ENCODE measurements at places on chromosomes 12 and 14. TPM values are rescaled to one million over a fixed set of nuclear protein-coding genes. Genes with fewer than 3 reads are reported as not detected.

Gene CLEC1B
- not detected for total RNA-seq

Gene ZNF268
- 19.6 TPM for total RNA-seq

Gene GLIPR1L1
- not detected for total RNA-seq

Gene ACSS3
- total RNA-seq = 26.8 TPM

Gene MMP19
- total RNA-seq = 9.7 TPM

Gene DLK1
- not detected for total RNA-seq

Gene GLIPR1L2
- 0.43 TPM for total RNA-seq

Gene FRS2
- 57.3 TPM for total RNA-seq

Gene NFE2
- total RNA-seq = 0.43 TPM

GRCh38 chr14:99289394-99290189 is 17.6 kb upstream of the BCL11B start:
- DNase-seq = no peak

DNA sequence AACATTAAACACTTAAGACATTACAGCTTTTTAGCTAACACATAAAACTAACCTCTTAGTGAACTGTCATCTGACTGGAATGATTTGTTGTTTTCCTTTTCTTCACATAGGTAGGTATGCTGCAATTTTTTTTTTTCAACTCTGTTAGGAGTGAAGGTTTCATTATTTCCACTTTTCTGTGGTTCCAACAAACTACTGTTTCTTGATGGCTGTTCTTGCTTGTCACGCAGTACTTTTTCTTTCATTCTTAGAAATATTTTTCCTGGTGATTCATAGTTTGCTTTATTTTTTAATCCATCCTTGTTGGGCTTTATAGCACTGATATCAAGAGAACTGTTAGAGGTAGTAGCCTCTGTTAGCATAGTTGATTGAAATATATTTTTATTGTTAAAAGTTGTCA is 6.3 kb downstream of the MIS18BP1 start:
- DNase-seq = no peak

GRCh38 chr14:91877376-91877915 is 10.1 kb upstream of the TC2N start:
- no peak for DNase-seq

- no peak for DNase-seq
Measured at GRCh38 chr12:19003141-19003540, 126.4 kb upstream of the PLEKHA5 start.

GRCh38 chr12:127711108-127711507 is 555.9 kb upstream of the TMEM132C start:
- DNase-seq = no peak

GRCh38 chr12:6443361-6443983 is 1.3 kb upstream of the CD27 start:
- no peak for DNase-seq

Data from fibroblast of villous mesenchyme (primary cell).